Fibroblast of skin of left quadriceps (primary cell): ENCODE measurements at places on chromosomes 7 and 10.
A peak's percentile ranks its signal among the peaks of the same experiment; 100 is the strongest.

DNA sequence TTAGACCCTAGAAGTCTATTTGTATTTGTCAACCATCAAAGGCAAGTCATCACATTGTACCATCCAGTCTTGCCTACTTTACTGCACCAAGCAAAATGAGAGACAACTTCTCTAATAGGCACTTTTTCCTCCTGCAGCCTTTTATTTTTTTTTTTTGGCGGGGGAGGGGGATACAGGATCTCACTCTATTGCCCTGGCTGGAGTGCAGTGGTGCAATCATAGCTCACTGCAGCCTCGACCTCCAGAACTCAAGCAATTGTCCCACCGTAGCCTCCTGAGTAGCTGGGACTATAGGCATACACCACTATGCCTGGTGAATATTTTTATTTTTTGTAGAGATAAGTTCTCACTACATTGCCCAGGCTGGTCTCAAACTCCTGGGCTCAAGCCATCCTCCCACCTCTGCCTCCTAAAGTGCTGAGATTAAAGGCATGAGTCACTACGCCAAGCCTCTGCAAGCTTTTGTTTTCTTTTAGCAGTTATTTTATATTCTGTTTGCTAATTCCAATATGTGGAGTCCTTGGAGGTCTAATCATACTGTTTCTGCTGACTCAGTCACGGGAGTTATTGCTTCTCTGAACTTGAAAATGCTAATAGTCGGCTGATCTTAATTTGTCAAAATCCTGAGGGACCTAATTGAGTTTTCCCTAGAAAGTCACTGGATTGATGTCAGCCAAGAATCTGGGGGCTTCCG, 14.2 kb downstream of the KPNA7 start:
- DNase-seq = peak; percentile 3

DNA sequence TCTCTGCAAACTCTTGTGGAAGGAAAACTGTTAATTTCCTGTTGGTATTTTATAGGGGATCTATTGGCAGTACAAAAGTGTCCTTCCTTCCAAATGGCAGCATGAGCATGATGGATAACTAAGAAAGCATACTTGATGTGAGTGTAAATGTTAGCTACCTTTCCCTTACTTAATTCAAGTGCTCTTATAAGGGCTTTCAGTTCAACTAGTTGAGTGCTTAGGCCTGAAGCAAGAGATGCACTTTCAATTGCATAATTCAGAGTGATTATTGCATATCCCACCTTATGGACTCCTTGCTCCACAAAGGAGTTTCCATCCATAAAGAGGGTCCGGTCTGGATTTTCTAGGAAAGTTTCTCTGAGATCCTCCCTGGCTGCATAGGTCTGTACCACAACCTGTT, 56.3 kb upstream of the CYP2C8 start:
- DNase-seq = no peak

- no peak for DNase-seq
These were observed 147.7 kb downstream of the DNAJB6 start for GRCh38 chr7:157484411-157485081.

DNA sequence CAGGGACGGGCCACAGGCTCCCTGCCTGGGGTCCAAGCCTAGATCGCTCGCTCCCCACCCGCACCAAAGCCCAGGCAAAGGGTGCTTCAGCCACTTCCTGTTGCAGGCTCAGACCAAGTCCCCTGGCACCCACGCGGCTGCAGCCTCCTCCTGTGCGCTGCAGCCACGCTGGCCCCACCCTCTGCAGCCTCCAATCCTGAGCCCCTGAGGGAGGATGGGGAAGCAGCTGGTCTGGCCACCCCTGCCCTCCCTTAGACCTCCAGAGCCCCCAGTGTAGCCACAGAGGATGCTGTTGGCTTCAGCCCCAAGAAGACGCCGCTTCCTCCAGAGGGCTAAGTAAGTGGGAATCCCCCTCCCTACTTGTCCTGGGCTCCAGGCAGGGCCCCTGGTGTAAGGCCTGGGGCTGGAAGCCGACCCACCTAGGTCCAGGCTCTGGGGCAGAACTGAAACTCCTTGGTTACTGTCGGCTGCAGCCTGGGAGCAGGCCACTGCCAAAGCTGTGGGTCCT, 9.4 kb downstream of the LIMK1 start:
- DNase-seq = no peak

GRCh38 chr7:151888079-151889067, 11.5 kb upstream of the PRKAG2 start:
- DNase-seq = no peak

DNA sequence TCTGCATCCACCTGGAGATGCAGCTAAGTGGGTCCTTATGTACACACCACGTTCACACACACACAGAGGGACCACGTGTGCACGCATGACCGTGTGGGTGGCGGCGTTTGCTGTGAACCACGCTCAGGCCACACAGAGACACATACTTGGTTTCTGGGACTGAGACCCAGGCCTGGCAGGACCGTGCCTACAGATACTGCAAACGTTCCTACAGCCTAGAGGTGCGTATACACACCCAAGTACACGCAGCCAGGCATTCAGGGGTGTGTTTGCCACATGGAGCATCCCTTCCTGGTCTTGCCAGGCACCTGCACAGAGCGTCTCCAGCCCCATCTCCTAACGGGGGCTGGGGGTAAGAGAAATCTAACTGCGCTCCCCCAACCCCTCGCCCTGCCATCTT, 49.0 kb upstream of the GTF2IRD1 start:
- DNase-seq = no peak

GRCh38 chr7:69859342-69859741, 261.1 kb downstream of the AUTS2 start:
- DNase-seq = no peak
